ENCODE measurements at places on chromosomes 6 and 20.

DNA sequence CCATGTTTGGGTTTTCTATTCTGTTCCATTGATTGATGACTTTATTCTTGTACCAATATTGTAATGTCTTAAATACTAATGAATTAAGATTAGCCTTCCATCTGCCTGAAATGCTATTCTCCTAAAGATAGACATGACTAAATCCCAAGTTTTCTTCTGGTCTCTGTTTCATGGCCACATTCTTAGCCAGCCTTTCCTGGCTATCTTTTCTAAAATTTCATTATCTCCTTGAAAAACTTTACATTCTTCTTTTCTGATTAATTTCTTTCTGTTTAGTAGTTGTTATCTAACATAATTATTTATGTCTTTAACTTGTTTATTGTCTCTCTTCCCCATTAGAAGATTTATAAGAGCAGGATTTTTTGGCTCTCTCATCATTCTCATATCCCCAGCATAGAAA is 4.4 kb upstream of the PRIM2 start:
- no peak for DNase-seq

DNA sequence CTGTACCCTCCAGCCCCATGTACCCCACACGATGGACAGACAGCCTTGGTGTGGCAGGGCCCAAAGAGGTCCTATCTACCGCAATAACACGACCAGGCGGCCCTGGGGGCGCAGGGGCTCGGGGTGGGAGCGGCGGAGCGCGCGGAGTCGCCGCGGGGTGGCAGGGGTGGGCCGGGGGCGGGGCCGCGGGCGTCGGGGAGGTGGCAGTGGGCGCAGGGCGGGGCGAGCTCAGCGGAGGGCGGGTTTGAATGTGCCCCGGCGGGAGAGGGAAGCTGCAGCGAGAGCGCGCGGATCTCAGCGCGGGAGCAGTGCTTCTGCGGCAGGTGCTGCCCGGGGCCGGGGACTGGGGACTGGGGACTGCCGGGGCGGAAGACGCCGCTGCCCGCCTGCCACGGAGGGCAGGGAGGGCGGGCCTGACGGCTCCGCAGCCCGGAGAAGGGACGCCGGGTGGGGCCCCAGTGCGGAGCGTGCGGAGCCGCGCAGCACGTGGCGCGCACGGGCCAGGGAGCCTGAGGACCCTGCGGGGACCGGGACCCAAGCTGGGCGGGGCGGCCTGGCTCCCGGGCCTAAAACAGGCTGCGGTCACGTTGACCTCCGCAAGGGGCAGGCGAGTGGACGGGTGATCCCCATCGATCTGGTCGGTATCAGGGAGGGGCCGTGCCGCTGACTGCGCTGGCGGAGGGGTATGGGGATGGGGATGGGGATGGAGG is at the start of gene SLC29A1:
Gene SLC29A1 (plus strand): TSS at position 277 of the 710 bp plus-strand sequence. CDS start 3,719 bp downstream, outside the sequence.
- DNase-seq, result peak; percentile 84

- DNase-seq, result no peak
These were observed 2.4 kb downstream of the MARCKS start for GRCh38 chr6:113859349-113860180.

- no peak for DNase-seq
These were observed 214.8 kb upstream of the MOCS1 start for GRCh38 chr6:40148882-40149573.

DNA sequence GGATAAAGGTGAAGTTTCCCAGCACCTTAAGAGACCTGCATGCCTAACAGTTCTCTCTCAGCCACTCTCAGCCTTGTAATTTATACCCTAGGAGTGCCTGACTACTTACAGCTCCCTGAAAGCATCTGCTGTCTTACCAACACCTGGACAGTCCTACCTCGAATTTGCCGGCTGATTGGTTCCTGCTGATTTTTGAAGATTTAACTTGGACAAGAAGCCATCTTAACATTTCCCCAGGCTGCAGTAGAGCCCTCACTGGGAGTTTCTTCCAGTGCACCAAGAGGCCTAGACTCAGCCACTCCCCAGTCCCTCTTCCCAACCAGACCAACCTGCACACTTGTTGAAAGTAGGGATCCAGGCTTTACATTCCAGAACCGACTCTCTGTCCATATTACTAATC is 174.5 kb downstream of the LINC00237 start:
- no peak for DNase-seq

DNA sequence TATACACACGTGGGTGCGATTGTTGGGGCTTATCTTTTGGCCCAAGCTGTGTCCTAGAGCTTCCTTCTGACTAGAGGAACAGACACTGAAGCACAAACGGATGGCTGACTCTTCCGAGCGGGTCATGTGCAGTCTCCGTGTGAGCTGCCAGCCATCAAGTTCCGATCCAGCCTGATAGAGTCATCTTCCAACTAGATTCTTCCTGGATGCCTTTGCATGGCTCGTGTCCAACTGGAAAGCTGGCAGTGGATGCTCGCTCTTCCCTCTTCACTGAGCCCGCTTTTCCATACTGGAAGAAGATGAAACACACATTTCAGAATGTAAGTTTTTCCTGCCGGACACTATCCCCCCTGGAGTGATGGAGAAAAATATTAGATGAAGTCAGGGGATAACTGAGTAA is 148.1 kb downstream of the SCML4 start:
- DNase-seq, result no peak

DNA sequence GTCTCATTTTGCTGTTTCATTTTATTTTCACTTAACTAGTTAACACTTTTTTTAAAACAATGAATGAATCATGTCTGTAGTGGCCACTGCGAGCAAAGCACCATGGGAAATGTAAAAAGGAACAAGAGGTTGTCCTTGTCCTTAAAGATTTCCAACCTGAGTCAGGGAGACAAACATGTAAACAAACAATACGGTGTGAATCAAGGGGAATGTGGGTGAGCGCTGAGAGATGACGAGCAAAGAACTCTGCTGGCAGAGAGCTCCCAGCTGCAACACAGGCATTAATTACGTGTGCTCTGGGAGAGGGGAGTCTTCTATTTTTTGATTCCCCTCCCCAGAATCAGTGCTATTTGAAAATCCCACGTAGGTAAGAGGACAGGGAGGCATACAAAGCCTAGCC is 84.3 kb downstream of the ATXN1 start:
- DNase-seq, result no peak
